ENCODE measurements at places on chromosomes 1 and 21.

DNA sequence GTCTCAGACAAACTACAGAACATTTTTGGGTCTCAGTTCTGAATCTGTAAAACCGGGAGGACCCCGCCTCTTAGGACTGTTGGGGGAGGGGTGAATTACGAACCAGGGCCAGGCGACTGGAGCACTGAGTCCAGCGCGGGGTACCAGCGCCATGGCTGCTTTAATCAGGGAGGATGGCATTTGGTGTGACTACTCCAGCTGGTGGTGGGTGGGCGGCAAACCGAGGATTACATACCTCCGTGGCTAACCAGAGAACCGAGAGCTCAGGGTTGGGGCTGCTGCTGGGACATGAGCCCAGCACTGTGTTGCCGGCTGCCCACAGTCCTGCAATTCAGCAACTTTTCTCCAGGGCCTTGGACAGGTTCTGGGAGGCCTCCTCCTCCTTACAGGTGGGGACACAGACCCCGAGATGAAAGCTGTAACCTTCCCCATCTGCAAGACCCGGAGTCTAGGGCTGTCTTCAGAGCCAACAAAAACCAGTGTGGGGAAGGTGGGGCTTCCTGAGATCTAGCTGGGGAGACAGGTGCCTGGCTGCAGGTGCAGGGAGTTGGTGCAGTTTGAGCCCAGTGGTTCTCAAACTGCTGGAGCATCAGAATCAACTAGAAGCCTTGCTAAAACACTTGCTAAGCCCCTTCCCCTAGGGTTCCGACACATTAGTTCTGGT is 273.5 kb downstream of the FOXD2 start:
- DNase-seq: no peak

DNA sequence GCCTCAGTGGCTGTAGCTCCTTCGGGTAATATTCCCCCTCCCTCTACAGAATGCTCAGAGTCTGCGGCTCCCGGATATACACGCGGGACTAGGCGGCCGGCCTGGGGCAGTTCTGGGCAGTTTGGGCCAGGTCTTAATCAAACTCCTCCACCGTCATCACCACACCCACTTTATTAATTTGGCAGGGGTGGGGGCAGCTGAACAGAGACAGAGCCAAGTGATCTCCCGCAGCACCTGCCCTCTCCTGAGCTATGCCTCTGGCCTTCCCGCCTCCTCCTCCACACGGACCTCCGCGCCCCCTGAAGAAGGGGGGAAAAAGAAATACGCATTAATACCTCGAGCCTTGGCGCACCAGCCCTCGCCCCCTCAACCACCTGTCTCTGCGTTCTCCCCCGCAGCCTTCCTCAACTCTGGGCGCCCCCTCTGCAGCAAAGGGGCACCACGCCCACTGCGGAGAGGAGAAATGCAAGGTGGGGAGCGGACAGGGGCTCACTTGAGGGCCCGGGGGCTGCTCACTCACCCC is 42.6 kb downstream of the CD34 start:
- no peak for DNase-seq

DNA sequence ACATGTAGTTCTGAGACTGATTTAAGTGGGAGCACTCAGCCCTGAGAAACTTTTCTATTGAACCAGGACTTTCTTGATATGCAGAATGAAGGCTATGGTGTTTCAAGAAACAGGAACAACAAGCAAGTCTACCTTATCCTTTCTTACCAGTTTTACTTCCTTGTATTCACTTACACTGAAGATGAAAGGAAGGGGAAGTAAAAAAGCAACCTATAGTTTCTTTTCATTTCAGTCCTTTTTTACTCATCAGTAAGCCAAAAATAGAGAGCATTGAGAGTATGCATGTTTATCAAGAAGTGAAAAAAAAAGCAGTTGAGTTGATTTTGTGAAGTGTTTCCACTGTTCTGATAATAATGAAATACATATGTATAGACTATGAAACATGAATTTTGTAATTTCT is 1010.3 kb downstream of the AMY1C start:
- DNase-seq: no peak

DNA sequence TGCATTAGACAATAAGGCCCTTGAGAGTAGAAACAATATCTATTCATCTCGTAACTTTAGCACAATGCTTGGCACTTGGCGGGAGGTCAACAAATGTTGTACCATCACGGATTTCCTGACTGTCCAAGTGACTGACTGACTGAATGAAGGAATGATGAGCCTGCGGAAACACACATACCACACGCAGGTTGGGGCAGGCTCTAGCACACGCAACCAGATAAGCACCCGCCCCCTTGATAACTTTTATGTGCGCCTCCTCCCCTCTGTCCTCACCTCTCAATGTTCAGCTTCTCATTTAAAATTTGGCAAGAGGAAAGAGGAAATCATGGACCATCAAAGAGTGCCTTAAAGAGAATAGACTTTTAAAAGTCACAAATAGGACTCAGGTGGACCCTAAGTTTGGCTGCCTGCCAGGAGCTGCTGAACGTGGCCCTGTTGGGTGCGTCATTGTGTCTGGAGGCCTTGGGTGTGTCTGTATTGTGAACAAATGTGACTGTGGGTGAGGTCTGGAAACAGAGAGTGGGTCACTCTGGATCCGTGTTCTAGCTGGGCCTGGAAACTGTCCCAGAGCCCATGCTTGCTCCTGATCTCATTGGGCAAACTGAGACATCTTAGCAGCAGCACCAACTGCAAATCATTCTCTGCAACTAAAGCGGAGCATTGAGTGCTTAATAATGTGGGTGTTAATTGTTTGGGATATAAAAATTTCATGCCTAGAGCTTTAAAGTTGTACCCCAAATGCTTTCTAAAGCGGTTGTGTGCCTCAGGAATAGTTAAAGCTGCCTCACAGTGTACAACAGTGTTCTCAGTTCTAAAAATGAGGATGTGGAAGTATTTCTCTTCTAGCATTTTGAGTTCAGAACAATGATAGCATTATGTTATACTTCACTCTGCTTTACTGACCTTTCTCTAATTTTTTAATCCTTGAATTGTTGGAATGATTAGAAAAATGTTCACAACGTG is 47.6 kb upstream of the ABCG1 start:
- DNase-seq: no peak

- no peak for DNase-seq
Measured at GRCh38 chr1:211588711-211589110, 9.8 kb upstream of the SLC30A1 start.

- DNase-seq: no peak
Measured at GRCh38 chr1:66505671-66506392, 28.1 kb upstream of the SGIP1 start.

DNA sequence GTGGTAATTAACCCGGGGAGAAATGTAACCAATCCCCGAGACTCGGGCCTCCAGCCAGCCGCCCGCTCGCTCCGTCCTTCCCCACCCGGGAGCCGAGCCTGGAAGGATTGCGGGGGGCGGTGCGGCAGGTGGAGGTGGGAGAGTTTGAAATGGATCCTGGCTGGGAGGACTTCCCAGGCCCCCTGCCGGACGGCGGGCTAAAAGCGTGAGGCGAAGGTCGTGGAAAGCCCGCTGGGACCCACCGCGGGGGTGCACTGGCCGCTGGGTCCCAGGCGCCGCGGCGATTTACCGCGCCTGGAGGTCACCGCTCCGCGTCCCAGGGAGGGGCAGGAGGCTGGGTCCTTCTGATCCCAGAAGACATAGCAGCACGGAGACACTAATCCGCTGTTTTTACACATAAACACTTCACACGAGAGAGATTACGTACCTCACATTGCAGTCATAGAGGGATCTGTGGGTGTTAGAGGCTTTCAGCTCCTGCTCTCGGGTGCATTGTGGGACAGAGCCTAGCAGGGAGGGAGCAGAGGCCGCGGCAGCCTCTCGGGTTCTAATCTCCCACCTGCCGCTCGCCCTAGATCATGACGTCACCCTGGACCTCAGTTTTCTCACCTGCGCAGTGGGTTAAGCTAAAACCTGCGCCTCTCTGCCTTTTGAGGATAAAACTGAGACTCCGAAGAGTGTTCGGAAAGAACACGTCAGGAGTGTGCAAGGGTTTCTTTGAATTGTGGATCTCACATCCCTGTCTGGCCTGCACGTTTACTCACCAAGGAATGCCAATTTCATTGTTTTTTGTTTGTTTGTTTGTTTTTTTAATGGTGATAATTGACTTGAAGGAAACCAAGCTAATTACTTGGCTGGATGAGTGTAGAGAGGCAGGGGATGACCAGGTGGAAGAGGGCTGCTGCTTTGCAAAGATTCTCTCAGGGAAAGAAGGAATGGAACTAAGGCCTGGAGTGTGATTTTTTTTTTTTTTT is 17.1 kb upstream of the TMEM9 start:
- peak; percentile 54 for DNase-seq

All from right renal pelvis (tissue), 4 donors.